Hindlimb muscle (tissue), 1 donor: ENCODE measurements at places on chromosomes 1 and 21. TPM values are rescaled to one million over a fixed set of nuclear protein-coding genes. Genes with fewer than 3 reads are reported as not detected.

Gene C1orf122
- 46.7 TPM for polyA plus RNA-seq

Gene GPR25
- not detected for polyA plus RNA-seq

Gene KPRP
- polyA plus RNA-seq = not detected

Gene FAM167B
- 7.6 TPM for polyA plus RNA-seq

Gene MATN1
- polyA plus RNA-seq = 1.1 TPM

Gene POU3F1
- 0.65 TPM for polyA plus RNA-seq

Gene PUSL1
- 7.0 TPM for polyA plus RNA-seq
